Mesendoderm (in vitro differentiated cells): ENCODE measurements at places on chromosomes 6 and 20.

DNA sequence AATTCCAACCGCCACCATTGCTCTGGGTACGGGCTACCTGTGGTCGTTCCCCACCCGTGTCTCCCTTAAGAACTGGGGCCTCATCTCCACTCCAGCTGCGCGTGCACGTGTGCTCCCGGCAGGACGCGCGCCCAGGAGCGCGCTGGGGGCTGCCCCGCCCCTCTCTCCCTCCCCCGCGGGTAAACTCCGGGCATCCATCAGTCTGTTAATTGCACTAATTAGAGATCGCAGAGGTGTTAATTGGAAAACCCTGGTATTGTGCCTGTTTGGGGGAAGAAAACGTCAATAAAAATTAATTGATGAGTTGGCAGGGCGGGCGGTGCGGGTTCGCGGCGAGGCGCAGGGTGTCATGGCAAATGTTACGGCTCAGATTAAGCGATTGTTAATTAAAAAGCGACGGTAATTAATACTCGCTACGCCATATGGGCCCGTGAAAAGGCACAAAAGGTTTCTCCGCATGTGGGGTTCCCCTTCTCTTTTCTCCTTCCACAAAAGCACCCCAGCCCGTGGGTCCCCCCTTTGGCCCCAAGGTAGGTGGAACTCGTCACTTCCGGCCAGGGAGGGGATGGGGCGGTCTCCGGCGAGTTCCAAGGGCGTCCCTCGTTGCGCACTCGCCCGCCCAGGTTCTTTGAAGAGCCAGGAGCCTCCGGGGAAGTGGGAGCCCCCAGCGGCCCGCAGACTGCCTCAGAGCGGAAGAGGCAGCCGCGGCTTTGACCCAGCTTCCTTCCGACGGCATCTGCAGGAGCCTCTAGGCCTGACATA, 14.4 kb downstream of the FOXP4 start:
- DNase-seq = peak; percentile 89

GRCh38 chr20:46343348-46343974, 35.2 kb upstream of the CDH22 start:
- no peak for DNase-seq

DNA sequence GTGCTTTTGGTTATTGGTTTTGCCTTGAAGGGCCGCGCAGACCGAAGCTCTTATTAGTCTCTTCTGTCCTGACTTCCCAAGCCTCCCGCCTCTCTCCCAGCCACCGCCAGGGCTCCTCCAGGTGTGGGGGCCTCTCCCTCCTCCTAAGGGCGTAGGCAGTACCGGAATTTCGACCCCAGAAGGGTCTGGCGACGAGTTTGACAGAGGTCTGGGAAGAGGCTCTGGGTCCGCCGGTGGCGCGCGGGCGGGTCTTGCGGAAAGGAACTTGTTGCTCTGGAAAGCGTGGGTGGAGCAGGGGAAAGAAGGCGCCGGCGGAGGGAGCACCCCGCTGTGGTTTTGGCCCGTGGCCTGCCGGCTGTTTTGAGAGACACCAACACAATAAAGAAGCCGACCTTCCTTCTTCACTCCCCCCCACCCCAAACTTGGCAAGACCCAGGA, 1.8 kb downstream of the PCSK2 start:
- DNase-seq = peak; percentile 60

DNA sequence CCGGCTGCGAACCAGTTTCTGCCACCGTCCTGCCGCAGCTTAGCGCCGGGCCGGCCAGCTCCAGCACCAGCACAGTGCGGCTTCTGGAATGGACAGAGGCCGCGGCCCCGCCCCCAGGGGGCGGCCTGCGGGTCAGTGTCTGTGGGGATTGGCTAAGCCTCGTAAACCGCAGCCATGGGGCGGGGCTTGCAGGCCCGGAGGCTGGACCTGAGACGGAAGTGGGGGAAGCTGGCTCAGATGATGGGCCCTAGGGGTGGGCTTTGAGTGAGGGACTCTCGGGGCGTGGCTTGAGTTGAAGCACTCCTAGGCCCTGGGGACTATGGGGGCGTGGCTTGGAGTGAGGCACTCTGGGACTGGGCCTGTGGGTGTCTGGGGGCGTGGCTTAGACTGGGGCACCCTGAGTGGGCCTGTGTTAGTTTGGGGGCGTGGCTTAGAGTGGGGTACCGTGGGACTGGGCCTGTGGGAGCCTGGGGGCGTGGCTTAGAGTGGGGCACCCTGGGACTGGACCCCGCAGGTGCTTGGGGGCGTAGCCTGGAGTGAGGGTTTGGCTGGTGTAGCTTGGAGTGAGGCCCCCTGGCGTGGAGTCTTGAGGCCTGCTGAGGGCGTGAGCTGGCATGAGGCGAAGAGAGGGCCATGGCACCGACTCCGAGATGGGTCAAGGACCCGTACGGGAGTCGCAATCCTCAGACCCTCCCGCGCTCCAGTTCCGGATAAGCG, 6.6 kb downstream of the L3MBTL1 start:
- DNase-seq = peak; percentile 99

GRCh38 chr6:34804543-34804942, 12.7 kb downstream of the BLTP3A start:
- DNase-seq = no peak

DNA sequence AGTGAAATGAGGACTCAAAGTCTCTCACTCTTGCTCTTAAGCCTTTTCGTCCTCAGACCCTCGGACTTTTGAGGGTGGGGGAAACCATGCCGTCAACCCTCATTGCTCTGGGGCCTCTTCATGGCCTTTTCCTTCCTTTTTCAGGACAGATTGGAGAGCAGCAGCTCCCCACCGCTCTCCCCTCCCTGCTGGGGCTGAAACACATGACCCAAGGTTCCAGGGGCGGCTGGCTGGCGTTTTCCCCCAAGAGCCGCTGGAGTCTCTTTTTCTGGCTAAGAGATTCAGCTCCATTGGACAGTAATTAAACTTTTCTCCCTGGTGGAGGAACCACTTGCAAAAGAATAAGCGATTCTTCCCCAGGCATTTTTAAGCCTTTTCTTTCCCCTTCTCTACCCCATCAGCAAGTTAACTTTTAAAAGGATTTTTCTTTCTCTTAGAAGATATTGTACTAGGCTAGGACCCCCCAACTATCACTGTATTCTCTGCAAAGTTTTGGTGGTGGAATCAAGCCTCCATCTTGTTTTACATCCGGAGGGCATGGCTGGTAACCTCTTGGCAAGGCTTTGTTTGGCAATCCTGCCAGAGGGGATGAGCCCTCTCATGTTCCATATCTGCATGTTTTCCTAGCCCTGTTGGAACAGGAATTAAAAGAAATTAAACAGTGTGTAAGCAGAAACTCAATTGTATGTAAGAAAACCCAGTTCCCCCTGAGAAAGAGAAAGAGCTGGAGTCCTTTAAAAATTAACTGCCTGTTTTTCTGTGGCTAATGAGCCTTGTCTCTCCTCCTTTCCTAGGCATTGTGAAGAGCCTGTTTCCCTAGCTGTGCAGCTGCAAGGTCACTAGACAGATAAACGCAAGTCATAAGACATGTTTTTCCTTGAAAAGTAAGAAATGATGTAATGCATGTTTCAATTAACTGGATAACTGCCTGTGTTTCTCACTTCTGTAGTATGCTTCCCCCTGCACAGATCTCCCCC, 100.8 kb upstream of the GPR6 start:
- DNase-seq = no peak
